Inflammatory macrophage treated with lipopolysaccharide for 1 hour (primary cell): ENCODE measurements at places on chromosomes 7 and 10.

DNA sequence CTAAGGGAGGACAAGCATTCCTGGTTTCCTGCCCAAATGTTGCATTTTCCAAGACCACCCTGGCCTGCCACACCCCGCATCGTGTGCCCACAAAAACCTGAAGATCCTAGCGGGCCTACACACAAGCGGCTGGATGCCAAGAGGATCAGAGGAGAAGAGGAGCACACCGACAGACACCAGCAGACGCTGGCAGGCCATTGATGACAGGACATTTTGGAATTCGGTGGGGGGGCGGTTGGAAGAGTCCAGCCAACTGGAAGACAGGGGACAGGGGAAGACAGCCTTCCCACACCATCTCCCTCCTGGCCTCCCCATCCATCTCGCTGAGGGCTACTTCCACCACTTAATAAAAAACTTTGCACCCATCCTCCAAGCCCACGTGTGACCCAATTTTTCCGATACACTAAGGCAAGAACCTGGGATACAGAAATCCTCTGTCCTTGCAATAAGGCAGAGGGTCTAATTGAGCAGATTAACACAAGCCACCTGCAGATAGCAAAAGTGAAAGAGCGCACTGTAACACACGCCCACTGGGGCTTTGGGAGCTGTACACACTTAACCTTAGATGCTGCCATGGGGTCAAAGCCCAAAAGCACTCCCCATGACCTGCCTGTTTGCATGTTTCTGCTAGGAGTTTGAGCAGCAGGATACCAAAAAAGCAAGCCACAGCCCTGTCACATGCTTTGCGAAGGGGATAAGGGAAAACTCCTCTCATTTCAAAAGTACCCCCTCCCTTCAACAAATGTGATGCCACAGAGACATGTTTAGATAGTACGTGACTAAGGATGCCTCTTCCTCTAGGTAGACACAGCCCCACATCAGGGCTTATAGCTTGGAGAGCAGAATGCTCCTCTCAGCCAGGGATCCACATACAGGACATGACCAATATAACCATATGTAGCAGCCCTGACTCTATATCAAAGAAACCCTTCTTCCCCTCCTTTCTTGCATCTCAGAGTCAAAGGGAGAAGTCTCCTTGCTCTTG lies 13.4 kb upstream of the SMNDC1 start:
- no peak for DNase-seq

- no peak for DNase-seq
These were observed 498.2 kb downstream of the TNS3 start for GRCh38 chr7:47083476-47084250.

GRCh38 chr7:77862691-77863090 lies 64.1 kb downstream of the PHTF2 start:
- DNase-seq: no peak

- DNase-seq: no peak
These were observed 20.7 kb upstream of the SPOCK2 start for GRCh38 chr10:72108830-72109635.

- no peak for DNase-seq
These were observed 54.4 kb downstream of the ZRANB1 start for GRCh38 chr10:124996127-124996853.

- DNase-seq: no peak
These were observed 80.7 kb downstream of the UBE2H start for GRCh38 chr7:129872054-129872453.

- DNase-seq: peak; percentile 62
These were observed 7.4 kb downstream of the TTYH3 start for GRCh38 chr7:2639181-2639681.

DNA sequence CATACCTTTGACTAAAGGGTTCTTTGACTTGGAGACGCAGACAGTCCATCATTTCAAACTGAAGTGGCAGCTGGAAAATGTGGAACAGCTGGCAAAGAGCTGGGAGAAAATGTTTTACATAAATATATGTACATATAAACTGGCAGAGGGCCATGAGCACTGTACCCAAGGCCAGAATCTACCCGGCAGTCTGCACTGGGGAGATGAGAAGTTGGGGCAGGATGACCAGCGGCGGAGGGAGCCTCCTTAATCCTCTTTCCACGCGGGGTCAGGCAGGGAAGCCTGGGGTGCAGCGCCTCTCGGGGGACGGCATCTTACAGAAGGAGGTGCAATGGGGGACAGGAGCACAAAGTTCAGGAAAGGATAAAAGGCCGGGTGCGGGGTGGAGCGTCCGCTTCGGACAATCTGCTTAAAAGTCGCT lies 1.3 kb downstream of the GLI3 start:
- no peak for DNase-seq

- peak; percentile 45 for DNase-seq
These were observed 836 bp downstream of the KMT2E start for GRCh38 chr7:105014693-105015389.

GRCh38 chr10:36182179-36182566 lies 540.1 kb upstream of the FZD8 start:
- DNase-seq: no peak
